T-cell (primary cell): ENCODE measurements at places on chromosomes 6 and 20.

GRCh38 chr20:15222502-15223330 is 885.3 kb upstream of the FLRT3 start:
- H3K27me3 ChIP-seq, result no peaks in the 10 kb centered on the region
- H3K4me1 ChIP-seq, result no peaks in the 10 kb centered on the region
- no peak overlapping the region for H3K4me3 ChIP-seq
- no peaks in the 10 kb centered on the region for H3K36me3 ChIP-seq

DNA sequence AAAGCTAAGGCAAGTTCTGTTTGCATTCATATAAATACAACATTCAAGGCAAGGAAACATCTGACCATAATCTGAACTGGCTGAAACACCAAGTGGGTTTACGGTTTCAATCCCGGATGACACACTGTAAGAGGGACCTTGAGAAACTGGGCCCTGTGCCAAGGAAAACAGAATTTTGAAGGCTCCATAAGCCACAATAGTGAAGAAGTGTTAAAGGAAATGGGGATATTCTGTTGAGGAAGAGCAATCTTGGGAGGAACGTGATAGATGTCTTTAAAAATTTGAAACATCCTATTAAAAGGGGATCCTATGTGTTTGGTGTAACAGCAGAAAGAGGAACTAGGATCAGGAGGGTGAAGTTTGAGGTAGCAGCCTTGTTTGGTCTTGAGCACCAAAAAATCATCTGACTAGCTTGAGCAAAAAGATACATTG is 82.4 kb upstream of the TAB2 start:
- peak overlapping the region; percentile 89 for H3K27ac ChIP-seq
- no peaks in the 10 kb centered on the region for H3K36me3 ChIP-seq
- no peaks in the 10 kb centered on the region for H3K27me3 ChIP-seq
- H3K4me1 ChIP-seq, result peaks cover 30% of the 10 kb centered on the region
- no peak overlapping the region for H3K4me3 ChIP-seq

DNA sequence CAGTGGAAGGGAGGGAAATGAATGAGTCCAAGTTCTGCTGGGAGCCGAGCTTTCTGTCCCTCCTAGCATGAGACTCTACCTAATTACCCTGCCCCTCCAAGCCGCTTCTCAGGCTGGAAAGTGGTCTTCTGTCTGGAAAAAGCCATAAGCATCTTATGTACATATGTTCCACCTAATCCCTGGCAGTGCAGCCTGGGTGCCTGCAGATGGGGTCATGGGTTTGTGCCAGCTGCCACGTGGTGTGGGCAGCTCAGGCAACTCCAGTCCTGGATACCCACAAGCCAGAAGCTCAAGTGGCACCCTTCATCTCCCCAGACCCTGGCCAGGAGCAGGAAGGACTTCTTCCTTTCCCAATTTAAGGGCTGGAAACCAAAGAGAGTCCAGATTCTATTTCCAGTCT is 253.1 kb downstream of the LY86 start:
- H3K27me3 ChIP-seq, result peaks cover 19% of the 10 kb centered on the region
- no peaks in the 10 kb centered on the region for H3K36me3 ChIP-seq
- no peak for DNase-seq
- no peak overlapping the region for H3K27ac ChIP-seq
- no peak overlapping the region for H3K4me3 ChIP-seq

DNA sequence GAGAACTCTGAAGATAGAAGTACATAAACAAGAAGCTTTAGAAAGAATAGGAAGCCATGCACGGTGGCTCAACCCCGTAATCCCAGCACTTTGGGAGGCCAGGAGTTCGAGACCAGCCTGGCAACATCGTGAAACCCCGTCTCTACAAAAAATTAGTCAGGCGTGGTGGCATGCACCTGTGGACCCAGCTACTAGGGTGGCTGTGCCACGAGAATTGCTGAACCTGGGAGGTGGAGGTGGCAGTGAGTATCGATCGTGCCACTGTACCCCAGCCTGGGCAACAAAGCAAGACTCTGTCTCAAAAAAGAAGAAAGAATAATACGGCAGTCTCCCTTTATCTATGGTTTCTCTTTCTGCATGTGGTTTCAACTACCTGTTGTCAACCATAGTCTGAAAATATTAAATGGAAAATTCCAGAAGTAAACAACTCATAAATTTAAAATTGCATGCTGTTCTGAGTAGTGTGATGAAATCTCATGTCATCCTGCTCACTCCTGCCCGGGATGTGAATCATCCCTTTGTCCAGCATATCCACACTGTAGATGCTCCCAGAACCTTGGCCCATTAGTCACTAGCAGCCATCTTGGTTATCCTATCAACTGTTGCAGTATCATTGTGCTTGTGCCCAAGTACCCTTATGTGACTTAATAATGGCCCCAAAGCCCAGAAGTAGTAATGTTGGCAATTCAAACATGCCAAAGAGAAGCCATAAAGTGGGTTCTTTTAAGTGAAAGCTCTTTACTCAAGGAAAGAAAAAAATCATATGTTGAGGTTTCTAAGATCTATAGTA is 22.1 kb downstream of the DEK start:
- peaks cover 2% of the 10 kb centered on the region for H3K4me1 ChIP-seq
- H3K27me3 ChIP-seq, result no peaks in the 10 kb centered on the region
- H3K36me3 ChIP-seq, result peaks cover 24% of the 10 kb centered on the region
- DNase-seq, result no peak
- H3K27ac ChIP-seq, result no peak overlapping the region

DNA sequence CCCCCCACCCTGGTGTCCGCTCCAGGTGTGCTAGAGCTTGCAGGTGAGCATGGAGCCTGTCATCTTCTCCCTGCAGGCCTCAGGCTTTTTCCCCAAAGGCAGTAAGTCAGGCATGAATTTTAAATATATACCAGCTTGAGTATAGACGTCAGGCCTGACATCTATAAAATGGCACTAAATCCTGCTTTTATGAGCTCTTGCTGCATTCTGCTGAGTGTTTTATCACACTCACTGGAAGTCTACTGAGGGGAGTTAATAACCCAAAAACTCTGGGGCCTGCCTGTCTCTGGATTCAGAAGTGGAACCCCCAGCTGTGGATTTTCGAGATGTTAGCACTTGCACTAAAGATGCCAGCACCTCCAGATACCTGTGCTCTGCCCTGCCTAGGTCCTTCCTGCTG is 133.4 kb upstream of the TOP1 start:
- H3K4me1 ChIP-seq, result no peaks in the 10 kb centered on the region
- H3K27ac ChIP-seq, result no peak overlapping the region
- DNase-seq, result no peak
- H3K27me3 ChIP-seq, result no peaks in the 10 kb centered on the region

DNA sequence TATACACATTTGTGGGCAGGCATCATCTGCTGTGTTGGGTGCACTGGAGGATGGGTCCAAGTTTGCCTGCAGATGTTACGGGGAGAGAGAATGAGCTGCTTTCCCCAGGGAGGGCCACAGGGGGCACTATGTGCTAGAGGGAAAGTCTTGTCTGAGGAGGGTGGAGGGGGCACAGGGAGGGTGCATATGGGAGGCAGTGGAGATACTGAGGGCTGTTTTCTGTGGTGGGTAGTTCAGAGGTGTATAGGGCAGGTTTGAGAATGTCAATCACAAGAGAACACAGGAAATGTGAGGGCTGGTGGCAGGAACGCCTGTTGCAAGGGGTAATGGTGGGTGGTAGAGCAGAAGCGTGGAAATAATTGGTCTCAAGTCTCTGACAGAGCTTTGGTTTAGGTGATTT is 7.7 kb upstream of the PTPRA start:
- H3K4me1 ChIP-seq, result peaks cover 10% of the 10 kb centered on the region
- H3K4me3 ChIP-seq, result no peak overlapping the region
- no peak overlapping the region for H3K27ac ChIP-seq
- peak; percentile 58 for DNase-seq
- no peaks in the 10 kb centered on the region for H3K27me3 ChIP-seq

DNA sequence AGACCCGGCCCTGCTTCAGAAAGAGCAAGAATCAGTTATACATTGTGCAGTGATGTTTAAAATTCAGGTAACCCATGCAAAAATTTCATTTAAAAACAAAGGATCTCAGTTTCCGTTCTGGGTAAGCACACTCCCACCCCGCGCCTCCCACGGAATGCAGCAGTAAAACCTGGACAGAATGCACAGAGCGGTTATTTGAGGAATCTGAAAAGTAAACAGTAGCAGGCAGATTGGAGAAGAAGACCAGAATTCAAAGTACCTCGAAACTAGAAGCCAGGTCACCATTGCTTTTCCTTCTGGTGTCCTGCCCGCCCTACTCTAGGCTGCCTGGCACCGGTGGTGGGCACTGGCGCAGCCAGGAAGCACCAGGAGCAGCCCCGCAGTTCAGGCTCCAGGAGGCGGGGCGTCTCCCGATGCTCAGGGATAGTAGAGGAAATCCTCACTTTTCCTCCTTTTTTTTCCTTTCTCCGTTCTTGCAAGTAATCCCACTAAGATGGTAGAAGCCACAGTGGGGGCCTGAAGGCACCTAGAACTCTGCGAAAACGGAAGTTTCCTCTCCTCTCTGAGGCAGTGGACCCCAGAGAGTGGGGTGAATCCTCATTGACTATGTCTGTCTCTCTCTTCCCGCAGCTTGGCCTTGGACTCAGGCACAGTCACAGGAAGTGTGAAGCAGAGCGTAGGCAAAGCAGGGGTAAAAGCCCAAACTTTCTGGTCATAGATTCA is 28.3 kb downstream of the METTL24 start:
- no peaks in the 10 kb centered on the region for H3K36me3 ChIP-seq
- no peaks in the 10 kb centered on the region for H3K4me1 ChIP-seq
- no peak overlapping the region for H3K4me3 ChIP-seq
- H3K27ac ChIP-seq, result no peak overlapping the region

DNA sequence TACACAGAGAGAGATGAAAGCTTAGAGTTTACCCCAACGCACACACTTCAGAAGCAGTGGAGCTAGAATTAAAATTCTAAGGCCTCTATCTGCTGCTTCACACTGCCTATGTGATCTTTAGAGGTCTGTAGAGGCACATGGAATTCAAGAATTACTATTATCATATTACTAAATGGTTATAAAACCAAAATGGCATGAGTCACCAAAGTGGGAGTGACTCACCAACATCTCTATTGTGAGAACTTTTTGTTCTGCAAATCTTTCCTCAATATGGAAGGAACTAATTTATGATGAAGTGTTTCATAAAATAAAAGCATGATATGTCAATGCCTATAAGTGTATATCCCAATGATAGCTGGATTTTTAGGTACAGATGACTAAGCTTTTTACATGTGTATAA is 28.5 kb upstream of the TMEM244 start:
- no peaks in the 10 kb centered on the region for H3K4me1 ChIP-seq
- H3K36me3 ChIP-seq, result no peaks in the 10 kb centered on the region
- no peak overlapping the region for H3K27ac ChIP-seq
- H3K4me3 ChIP-seq, result no peak overlapping the region

GRCh38 chr6:1777921-1778685 is 168.4 kb downstream of the FOXC1 start:
- no peaks in the 10 kb centered on the region for H3K27me3 ChIP-seq
- no peak for DNase-seq
- H3K4me1 ChIP-seq, result peaks cover 20% of the 10 kb centered on the region
- no peaks in the 10 kb centered on the region for H3K36me3 ChIP-seq
- no peak overlapping the region for H3K4me3 ChIP-seq

- H3K4me3 ChIP-seq, result peak overlapping the region; percentile 89
- no peaks in the 10 kb centered on the region for H3K27me3 ChIP-seq
- peak; percentile 55 for DNase-seq
- peak overlapping the region; percentile 85 for H3K27ac ChIP-seq
Observed at GRCh38 chr6:32973144-32974015, 5.0 kb downstream of the BRD2 start.

- H3K36me3 ChIP-seq, result no peaks in the 10 kb centered on the region
- H3K4me1 ChIP-seq, result no peaks in the 10 kb centered on the region
- no peak for DNase-seq
- no peaks in the 10 kb centered on the region for H3K27me3 ChIP-seq
Observed at GRCh38 chr6:44665683-44666082, 278.2 kb downstream of the CDC5L start.

DNA sequence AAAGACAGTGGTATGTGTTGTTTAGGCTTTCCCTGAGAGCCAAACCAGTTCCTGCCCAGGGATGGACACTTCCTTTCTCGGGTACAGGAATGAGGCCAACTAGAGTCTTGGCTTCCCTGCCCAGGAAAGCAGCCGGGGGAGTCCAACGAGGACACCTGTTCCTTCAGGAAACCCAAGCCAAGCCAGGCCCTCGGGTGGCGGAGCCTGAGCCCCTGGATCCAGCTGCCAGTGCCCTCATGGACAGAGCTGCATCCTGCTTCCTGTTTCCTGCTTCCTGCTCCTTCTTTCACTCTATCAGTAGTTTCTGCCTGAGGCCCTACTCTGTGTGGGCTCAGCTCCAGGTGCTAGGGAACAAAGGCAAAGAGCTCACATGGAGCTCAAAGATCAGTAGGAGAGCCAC is 7.9 kb upstream of the SIRPA start:
- no peak overlapping the region for H3K4me3 ChIP-seq
- no peaks in the 10 kb centered on the region for H3K36me3 ChIP-seq
- no peaks in the 10 kb centered on the region for H3K4me1 ChIP-seq
- no peak for DNase-seq
- H3K27me3 ChIP-seq, result no peaks in the 10 kb centered on the region
- H3K27ac ChIP-seq, result no peak overlapping the region

DNA sequence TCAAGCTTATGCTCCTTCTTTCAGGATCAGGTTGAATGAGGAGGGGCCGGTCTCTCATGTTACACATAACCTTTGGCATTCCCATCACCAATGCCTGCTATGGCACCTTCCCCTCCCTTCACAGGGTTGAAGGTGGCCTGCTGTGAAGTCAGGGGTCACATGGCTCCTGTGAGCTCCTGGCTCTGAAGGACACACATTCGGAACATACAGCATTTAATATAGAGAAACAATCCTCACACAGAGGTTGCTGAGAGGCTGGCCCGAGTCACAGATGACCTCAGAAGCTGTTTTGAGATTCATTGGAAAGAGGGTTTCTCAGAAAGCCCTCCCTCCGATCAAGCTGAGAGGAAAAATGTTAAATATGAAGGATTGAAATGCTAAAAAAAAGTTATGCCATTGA is 82.1 kb downstream of the PSMG4 start:
- H3K36me3 ChIP-seq, result no peaks in the 10 kb centered on the region
- no peak for DNase-seq
- H3K27me3 ChIP-seq, result no peaks in the 10 kb centered on the region
- H3K27ac ChIP-seq, result no peak overlapping the region
- H3K4me1 ChIP-seq, result no peaks in the 10 kb centered on the region
